ENCODE measurements at places on chromosomes 7 and 10. TPM values are rescaled to one million over a fixed set of nuclear protein-coding genes. Genes with fewer than 3 reads are reported as not detected.

Gene ZNF488
- total RNA-seq: 0.11 TPM

DNA sequence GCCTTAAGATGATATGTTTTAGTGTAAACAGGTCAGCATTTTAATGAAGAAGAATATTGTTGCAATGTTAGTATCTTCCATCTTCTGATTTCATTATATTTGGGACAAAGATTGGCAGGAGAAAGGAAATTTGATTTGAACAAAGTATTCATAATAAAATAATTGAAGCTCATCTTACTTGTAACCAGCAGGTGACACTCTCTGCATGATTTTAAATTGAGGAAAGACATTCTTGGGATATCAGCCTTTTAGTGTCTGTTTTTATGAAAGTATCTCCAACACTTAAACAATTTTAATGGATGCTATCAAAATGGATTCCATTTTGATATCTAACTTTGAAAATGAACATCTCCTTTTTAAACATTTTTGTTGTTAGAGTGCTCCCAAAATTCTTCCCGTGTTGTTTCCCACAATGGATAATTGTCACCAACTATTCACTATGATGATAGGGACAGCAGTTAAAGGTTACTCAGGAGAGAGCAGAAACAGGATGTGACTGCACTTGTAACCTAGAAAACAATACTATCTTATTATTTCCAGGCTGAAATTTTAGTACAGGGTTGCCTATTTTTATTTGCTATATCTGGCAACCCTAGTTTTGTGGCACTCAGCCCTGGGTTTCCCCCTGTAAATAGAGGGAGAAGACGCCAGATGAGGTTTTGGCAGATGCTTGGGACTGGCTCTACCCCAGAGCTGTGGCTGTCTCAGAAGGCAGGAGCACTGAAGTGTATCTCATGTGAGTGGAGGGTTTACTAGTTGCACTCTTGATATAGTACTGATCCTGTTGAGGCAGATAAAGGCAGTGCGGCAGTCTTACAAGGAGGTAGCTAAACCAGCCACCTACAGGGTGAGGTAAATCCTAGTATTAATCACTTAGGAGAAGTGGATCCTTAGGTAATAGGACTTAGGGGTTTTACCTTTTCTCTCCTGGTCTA, 31.0 kb upstream of the ABCB4 start:
- H3K27me3 ChIP-seq: no peaks in the 10 kb centered on the region
- no peaks in the 10 kb centered on the region for H3K4me1 ChIP-seq
- H3K4me3 ChIP-seq: no peak overlapping the region

Gene COBL
- total RNA-seq: not detected

- no peak for ATAC-seq
- H3K4me3 ChIP-seq: no peak overlapping the region
- H3K27ac ChIP-seq: no peak overlapping the region
- H3K27me3 ChIP-seq: peaks cover 10% of the 10 kb centered on the region
Measured at GRCh38 chr10:34106356-34106885, 708.7 kb downstream of the PARD3 start.

DNA sequence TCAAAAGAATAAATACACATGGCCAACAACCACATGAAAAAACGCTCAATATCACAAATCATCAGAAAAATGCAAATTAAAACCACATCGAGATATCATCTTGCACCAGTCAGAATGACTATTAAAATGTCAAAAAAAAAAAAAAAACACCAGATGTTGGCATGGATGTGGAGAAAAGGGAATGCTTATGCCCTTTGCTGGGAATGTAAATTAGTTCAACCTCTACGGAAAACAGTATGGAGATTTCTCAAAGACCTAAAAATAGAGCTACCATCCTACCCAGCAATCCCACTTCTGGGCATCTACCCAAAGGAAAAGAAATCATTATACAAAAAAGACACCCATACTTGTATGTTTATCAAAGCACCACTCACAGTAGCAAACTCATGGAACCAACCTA, 45.0 kb upstream of the DIP2C start:
- no peak for ATAC-seq
- H3K4me3 ChIP-seq: no peak overlapping the region

Gene KLF14
- total RNA-seq: not detected

DNA sequence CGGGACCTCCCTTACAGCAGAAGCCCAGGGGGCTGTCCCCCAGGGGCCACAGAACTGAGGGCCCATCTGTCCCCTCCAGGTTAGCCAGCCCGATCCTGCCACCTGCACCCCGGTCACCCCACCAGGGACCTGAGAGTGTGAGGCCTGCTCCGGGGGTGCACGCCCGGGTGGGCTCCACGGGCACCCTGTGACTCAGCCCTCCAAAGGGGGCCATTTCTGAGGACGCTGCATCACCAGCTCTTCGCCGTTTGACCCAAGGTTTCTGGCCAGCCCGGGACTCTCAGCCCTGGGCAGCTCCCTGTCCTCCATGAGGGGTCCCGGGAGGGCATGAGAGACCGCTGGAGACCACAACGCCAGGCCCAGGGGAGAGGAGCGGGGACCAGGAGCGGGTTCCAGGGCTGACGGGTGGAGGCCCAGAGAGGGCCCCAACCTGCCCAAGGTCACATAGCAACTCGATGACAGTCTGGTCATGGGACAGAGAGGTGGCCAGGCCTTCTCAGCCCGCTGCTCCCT, 79.3 kb downstream of the ELFN1 start:
- H3K4me3 ChIP-seq: no peak overlapping the region
- no peaks in the 10 kb centered on the region for H3K36me3 ChIP-seq
- no peaks in the 10 kb centered on the region for H3K4me1 ChIP-seq
- ATAC-seq: no peak
- H3K27ac ChIP-seq: no peak overlapping the region
- H3K27me3 ChIP-seq: peaks cover 9% of the 10 kb centered on the region

DNA sequence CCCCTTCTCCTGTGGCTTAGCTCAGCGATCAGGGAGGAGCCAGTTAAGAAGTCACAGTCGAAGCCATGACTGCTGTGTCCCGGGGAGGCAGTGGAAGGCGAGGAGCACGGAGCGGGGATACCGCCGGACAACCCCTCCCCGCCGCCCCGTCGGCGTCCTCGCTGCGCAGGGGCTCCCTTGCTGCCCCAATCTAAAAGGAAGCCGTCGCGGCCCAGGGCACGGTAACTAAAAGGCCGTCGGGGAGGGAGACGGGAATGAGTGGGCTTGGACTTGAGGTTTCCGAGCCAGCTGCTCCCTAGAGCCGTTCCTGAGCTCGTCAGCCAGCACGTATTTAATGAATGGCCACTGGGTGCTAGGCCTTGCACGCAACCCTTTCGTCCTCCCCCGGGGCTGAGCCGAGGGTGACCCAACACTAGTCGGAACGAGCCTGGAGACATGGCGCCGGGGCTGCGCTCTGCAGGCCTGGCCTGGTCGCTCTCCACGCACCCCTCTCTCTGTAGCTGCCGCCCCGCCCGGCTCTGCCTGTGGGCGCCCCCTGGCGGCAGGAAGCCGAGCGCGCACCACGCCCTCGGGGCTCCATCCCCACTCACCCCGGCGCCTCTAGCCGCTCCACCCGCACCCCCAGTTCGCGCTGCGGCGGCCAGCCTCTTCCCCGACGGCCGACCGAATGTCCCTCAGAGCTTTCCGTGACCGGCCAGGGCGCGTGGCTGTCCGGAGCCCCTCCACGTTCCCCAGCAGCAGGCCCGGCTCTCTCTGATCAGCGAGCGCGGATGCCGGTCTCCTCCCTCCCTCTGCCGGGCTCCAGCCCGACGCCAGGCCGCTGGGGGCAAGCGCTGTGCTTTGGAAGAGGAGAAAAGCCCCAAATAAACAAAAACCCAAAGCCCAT, 29.3 kb upstream of the KCNK18 start:
- H3K4me1 ChIP-seq: no peaks in the 10 kb centered on the region
- H3K27me3 ChIP-seq: peaks cover 62% of the 10 kb centered on the region
- no peak overlapping the region for H3K27ac ChIP-seq
- H3K36me3 ChIP-seq: no peaks in the 10 kb centered on the region

GRCh38 chr10:58981846-58982245, 194.6 kb upstream of the PHYHIPL start:
- no peak overlapping the region for H3K4me3 ChIP-seq
- no peaks in the 10 kb centered on the region for H3K36me3 ChIP-seq
- no peaks in the 10 kb centered on the region for H3K4me1 ChIP-seq
- no peak for ATAC-seq
- H3K27ac ChIP-seq: no peak overlapping the region

GRCh38 chr7:51210766-51211165, 105.8 kb downstream of the COBL start:
- H3K27me3 ChIP-seq: no peaks in the 10 kb centered on the region
- no peaks in the 10 kb centered on the region for H3K4me1 ChIP-seq
- H3K4me3 ChIP-seq: no peak overlapping the region
- H3K36me3 ChIP-seq: no peaks in the 10 kb centered on the region
- ATAC-seq: no peak

Gene TOMM7
- 262 TPM for total RNA-seq

Gene PHKG1
- 3.0 TPM for total RNA-seq

DNA sequence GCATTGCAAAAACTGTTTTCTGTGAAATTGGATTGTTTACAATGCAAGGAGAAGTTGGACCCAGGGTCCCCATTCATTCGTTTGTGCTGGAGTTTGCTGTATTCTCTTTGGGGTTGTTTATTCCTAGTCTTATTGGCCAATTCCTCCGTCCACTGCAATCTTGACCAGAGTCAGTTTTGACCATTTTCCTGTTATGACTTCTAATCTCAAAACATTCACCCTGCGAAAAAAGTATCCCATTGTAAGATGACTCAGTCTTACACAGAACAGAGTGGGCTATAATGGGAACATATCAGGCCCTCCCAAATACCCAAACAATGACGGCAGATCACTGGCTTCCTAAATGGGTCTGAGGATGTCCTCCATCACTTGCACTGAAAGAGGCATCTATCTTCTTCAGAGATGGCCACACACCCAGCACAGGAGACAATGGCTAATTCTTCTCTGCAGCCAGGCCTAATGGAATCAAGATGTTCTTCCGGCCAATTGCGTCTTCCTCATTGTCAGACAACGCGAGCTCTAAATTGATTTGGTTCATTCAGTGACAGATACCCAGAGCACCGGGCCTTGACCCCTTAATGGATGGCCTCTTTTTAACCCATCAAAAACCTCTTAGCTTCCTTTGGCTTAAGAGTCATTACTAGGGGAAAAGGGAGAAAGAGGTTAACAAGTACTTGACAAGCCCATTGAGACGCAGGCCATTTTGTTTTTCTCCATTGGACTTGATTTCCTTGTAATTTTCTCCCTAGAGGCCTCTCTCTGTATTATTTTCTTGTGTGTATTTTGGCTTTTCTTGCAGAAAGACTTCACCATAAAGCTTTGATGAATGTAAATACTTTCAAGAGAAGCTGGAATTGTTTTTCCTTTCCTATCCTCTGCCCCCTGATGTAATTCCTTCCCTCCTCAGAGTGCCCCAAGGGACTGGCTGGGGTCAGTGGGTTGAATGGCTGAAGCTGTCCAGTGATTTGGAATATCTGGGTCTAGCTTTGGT, 129.6 kb downstream of the PRPF18 start:
- H3K4me1 ChIP-seq: peaks cover 5% of the 10 kb centered on the region
- peaks cover 4% of the 10 kb centered on the region for H3K27me3 ChIP-seq
- ATAC-seq: no peak
- H3K36me3 ChIP-seq: no peaks in the 10 kb centered on the region
- no peak overlapping the region for H3K4me3 ChIP-seq

- no peak overlapping the region for H3K4me3 ChIP-seq
- H3K4me1 ChIP-seq: no peaks in the 10 kb centered on the region
- H3K36me3 ChIP-seq: no peaks in the 10 kb centered on the region
- H3K27ac ChIP-seq: no peak overlapping the region
Measured at GRCh38 chr10:120729547-120729946, 121.6 kb upstream of the WDR11 start.

- H3K27ac ChIP-seq: no peak overlapping the region
- H3K36me3 ChIP-seq: no peaks in the 10 kb centered on the region
- no peak for ATAC-seq
- H3K27me3 ChIP-seq: no peaks in the 10 kb centered on the region
- H3K4me1 ChIP-seq: no peaks in the 10 kb centered on the region
Measured at GRCh38 chr10:36688717-36689116, 436.7 kb upstream of the ANKRD30A start.

GRCh38 chr7:28865601-28866144, 92.5 kb downstream of the TRIL start:
- no peaks in the 10 kb centered on the region for H3K36me3 ChIP-seq
- no peak overlapping the region for H3K4me3 ChIP-seq
- no peak overlapping the region for H3K27ac ChIP-seq
- ATAC-seq: no peak
- H3K4me1 ChIP-seq: no peaks in the 10 kb centered on the region

GRCh38 chr7:102260856-102261255, 25.8 kb upstream of the SH2B2 start:
- no peaks in the 10 kb centered on the region for H3K36me3 ChIP-seq
- H3K4me3 ChIP-seq: no peak overlapping the region
- H3K4me1 ChIP-seq: no peaks in the 10 kb centered on the region

Gene ANKRD30A
- total RNA-seq: not detected

- peaks cover 15% of the 10 kb centered on the region for H3K27me3 ChIP-seq
- H3K4me3 ChIP-seq: no peak overlapping the region
- H3K36me3 ChIP-seq: no peaks in the 10 kb centered on the region
- no peak overlapping the region for H3K27ac ChIP-seq
- no peaks in the 10 kb centered on the region for H3K4me1 ChIP-seq
Measured at GRCh38 chr10:18087355-18087754, 52.9 kb upstream of the CACNB2 start.

- no peak for ATAC-seq
- H3K27me3 ChIP-seq: no peaks in the 10 kb centered on the region
- no peaks in the 10 kb centered on the region for H3K36me3 ChIP-seq
- no peaks in the 10 kb centered on the region for H3K4me1 ChIP-seq
Measured at GRCh38 chr10:34905200-34905927, 90.3 kb upstream of the PARD3 start.

- H3K4me3 ChIP-seq: no peak overlapping the region
- peaks cover 15% of the 10 kb centered on the region for H3K36me3 ChIP-seq
- H3K27me3 ChIP-seq: no peaks in the 10 kb centered on the region
- no peak for ATAC-seq
- H3K4me1 ChIP-seq: peaks cover 34% of the 10 kb centered on the region
Measured at GRCh38 chr10:6343305-6344010, 140.7 kb downstream of the PFKFB3 start.

DNA sequence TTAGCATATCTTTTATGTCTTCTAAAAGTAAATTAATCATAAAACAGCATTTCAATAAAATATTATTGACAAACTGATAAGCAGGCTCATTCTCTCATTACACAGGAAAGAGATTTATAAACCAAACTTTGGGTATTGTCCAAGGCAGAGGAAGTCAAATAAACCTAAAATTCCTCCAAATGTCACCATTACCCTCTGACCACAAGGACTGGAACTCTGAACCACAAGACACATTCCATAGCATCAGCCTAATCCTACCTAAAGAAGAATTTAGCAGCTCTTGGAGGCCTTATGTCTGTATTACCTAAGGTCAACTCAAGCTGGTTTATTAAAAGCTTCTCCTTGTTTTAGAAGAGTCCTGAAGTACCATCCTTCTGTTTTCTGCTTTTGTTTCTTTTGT, 82.4 kb upstream of the SLC13A1 start:
- no peaks in the 10 kb centered on the region for H3K36me3 ChIP-seq
- no peaks in the 10 kb centered on the region for H3K27me3 ChIP-seq
- H3K4me3 ChIP-seq: no peak overlapping the region
- no peak overlapping the region for H3K27ac ChIP-seq
- ATAC-seq: no peak

Gene OPN1SW
- total RNA-seq: not detected

GRCh38 chr10:95559471-95559870, 1.7 kb downstream of the SORBS1 start:
- H3K36me3 ChIP-seq: no peaks in the 10 kb centered on the region
- H3K27me3 ChIP-seq: peaks cover 5% of the 10 kb centered on the region
- ATAC-seq: no peak
- no peak overlapping the region for H3K27ac ChIP-seq
- peak overlapping the region; percentile 94 for H3K4me3 ChIP-seq

Gene NPY4R
- total RNA-seq: not detected

Measured in activated T-helper 17 cell treated with anti-CD3 and anti-CD28 coated beads, Interleukin-2, amount 50 U/mL, for 72 hours (primary cell).